ENCODE measurements at places on chromosomes 6 and 20.

DNA sequence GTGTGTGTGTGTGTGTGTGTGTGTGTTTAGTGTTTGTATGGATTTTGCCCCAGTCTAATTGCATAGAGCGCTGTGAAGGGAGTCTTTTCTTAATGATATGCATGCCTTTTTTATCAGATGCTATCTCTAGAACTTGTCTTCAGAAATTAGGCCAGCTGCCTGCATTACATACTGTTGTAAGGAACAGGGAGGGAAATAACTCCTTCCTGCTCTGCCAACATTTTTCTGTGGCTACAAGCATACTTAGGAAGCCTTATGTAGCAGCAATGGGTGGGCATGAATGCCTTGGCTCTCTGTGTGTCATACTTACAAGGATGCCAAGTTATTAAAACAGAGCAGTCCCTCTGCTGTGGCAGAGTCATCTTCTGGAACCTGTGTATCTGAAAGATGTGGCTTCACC, 8.0 kb upstream of the COL21A1 start:
- no peak for DNase-seq

DNA sequence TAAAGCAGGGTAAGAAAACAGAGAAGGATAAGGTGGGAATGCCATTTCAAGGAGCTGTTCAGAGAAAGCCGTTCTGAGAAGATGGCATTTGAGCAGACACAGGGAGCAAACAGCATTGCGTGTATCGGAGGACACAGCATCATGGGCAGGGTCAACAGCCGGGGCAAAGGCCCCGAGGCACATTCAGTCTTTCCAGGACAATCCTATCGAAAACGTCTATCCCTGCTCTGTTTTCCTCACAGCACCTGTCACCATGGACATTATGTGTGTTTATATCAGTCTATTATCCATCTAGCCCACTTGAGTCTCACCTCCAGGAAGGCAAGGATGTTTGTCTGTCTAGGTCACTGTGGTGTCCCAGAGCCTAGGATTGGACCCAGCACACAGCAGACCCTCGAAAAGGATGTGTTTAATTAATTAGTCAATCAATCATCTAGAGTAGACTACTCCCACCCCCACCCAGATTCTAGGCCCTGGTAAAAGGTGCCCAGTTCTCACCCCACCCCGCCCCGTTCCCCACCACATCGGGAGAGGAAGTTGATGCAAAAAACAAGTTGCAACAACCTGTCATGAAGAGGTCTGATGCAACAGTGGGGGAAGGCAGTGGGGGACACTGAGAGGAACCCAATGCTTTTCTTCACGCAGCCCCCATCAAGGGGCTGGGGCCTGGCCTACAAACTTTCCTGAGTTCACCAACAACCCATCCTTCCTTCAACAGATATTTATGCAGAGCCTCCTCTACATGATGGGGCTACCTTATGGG, 66.6 kb downstream of the PREX1 start:
- no peak for DNase-seq

DNA sequence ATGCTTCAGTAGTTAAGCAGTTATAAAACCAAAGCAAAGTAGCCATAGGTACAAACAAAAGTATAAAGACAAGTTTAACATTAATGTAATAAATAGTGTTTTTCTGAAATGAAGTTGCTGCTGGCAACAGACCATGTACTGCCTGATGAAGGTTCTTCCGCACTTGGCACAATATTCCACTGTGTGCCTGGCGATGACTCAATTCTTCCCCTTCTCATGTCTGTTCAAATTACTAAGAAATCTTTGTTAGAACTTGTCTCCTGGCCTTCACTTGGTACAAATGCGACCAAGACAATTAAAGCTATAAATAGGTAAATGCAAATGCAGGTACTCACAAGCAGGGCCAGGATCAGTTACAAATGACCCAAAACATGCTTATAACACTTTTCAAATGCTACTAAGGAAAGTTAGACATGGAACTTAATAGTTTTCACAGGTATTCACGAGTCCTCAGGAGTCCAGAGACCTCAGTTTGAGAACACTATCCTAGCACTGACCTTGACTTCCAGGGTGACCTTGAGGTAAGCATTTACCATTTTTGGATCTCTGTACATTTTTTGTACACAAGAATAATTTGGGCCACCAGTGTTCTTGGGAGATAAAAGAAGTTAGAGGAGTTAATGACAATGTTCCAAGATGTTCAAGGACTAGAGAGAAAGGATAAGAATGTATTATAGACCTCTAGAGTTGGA, 8.1 kb upstream of the DDR1 start:
- no peak for DNase-seq

DNA sequence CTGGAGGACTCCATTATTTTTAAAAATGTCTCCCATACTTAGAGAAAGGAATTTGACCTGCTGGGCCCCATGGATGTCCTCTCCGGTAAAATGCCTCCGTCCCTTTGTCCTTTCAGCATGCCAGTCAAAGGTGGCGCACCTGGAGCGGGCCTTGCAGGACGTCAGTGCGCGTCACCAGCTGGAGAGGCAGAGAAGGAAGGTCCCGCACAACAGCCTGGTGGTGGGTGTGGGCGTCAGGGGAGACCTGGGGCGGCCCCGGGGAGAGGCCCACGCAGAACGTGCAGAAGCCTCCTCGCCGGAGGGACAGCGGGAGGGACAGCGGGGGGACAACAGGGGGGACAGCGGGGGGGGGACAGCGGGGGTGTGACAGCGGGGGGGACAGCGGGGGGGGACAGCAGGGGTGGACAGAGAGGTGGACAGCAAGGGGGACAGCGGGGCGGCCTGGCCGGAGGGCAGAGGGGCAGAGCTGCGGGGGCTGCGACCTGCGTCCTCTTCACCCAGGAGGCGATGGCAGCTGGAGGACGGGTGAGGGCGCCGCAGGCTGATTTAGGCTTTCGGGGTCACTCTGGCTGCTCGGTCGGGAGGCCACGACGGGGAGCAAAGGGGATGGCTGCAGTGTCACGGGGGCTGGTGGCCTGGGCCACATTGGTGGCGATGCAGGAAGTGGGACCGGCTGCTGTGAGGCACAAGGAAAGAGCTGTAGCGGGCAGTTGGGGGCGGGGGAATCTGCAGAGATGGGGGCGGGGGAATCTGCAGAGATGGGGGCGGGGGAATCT, 859 bp upstream of the KIF25 start:
- DNase-seq, result no peak

- DNase-seq, result no peak
Observed at GRCh38 chr20:56202493-56203077, 45.9 kb upstream of the MC3R start.

DNA sequence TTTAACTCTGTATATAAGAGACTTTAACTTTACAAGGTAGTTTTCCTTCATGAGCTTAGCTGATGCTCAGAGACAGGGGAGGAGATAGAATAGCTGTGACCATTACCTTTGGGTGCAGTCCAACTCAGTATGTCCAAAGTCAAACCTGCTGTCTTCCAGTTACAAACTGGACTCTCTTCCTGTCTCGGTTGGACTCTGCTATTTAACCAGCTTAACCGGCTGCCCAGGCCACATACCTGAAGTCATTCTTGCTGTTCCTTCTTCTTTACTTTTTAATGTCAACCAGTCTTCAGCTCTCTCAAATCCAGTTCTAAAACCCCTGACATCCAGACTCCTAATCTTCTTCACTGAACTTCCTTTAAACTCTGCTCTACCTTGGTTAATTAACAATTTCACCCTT, 138.3 kb upstream of the TSHZ2 start:
- DNase-seq, result no peak

GRCh38 chr6:157133856-157134255, 189.5 kb downstream of the TMEM242 start:
- no peak for DNase-seq

GRCh38 chr6:163393923-163394322, 20.6 kb upstream of the QKI start:
- DNase-seq, result no peak

DNA sequence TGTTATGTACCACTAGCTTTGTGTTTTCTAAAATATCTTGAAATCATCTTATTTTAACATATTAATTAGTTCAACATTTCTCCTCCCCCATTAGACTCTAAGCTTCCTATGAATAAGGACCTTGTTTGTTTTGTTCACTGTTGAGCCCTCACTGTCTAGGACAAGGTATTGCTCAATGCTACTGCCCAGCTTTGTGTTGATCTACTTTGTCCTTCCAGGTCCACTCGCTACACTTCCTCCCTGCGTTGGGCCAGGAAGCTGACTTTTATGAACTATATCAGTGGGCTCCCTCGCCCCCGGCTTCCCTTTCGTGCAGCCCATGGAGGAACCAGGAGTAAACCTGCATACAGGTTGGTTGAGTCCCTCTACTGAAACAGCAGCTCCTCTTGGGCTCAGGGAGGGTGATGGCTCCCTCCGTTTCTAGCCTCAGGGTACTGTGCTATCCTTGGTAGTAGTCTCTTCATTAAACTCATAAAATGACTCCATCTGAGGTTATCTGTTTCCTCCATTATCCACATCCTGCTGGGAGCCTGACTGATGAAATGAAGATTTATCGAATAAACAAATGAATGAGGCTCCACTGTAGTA, 272.5 kb downstream of the CLIC5 start:
- DNase-seq, result no peak

- DNase-seq, result no peak
Observed at GRCh38 chr6:85107701-85108100, 342.2 kb upstream of the NT5E start.

GRCh38 chr6:167154895-167155294, 2.9 kb downstream of the GPR31 start:
- no peak for DNase-seq

- DNase-seq, result no peak
Observed at GRCh38 chr6:84329516-84329915, 102.1 kb upstream of the CEP162 start.

DNA sequence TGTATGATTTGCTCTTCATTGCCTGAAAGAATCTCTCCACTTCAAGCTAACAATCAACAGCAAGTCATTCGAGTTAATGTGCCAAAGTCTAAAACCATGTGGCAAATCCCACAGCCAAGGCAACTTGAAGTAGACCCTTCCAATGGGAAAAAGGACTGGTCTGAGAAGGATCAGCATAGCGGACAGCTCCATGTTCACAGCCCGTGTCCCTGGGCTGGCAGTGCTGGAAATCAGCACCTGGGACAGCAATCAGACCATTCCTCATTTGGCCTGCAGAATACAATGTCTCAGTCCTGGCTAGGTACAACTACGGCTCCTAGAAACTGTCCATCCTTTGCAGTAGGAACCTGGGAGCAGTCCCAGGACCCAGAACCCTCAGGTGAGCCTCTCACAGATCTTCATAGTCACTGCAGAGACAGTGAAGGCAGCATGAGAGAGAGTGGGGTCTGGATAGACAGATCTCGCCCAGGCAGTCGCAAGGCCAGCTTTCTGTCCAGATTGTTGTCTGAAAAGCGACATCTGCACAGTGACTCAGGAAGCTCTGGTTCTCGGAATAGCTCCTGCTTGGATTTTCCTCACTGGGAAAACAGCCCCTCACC, 1.1 kb downstream of the GJA10 start:
- DNase-seq, result no peak

DNA sequence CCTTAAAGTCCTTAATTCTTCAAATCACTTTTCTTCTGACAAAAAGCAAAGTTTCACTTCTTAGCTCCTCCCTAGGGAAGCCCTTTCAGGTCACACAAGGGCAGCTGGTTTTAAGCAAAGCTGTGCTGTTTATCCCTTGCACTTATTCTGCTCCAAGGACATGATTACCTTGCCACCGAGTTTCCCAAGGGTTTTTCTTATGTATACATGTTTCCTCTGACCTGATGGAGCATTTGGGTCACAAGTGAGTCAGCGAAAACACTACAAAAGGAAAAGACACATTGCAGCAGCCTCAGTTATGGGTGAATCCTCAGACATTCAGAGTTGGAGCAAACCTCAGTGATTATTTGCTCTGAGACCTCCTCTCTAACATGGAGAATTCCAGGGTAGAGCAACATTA, 26.6 kb upstream of the ILRUN start:
- no peak for DNase-seq

GRCh38 chr20:52751571-52751970, 220.6 kb upstream of the TSHZ2 start:
- no peak for DNase-seq

- DNase-seq, result no peak
Observed at GRCh38 chr6:100948381-100949133, 67.4 kb upstream of the ASCC3 start.

GRCh38 chr6:115838763-115839401, 221.8 kb downstream of the FRK start:
- DNase-seq, result no peak

DNA sequence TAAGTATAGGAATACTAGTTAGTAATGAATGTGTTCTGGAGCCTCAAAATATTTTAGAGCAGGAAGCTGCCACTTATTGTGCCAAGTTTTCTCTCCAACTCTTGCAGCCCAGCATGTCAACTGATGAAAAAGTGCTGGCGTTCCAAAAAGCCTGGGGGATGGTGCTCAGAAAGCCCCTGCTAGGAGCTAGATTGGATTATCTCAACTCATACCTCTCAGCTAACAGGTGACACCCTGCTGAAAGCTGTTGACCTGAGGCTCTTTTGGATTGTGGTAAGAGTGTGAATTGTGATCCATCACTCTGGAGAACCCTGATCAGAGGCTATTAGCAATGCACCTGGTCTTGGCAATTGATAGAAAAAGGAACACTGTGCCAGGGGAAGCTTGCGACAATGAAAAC, 580.4 kb downstream of the EYS start:
- DNase-seq, result no peak

GRCh38 chr6:6910734-6911295, 196.9 kb upstream of the RREB1 start:
- no peak for DNase-seq

- no peak for DNase-seq
Observed at GRCh38 chr20:46350201-46350985, 42.1 kb upstream of the CDH22 start.

GRCh38 chr20:14374196-14374595, 36.8 kb upstream of the FLRT3 start:
- DNase-seq, result no peak

- no peak for DNase-seq
Observed at GRCh38 chr6:11009353-11009752, 34.8 kb downstream of the ELOVL2 start.

DNA sequence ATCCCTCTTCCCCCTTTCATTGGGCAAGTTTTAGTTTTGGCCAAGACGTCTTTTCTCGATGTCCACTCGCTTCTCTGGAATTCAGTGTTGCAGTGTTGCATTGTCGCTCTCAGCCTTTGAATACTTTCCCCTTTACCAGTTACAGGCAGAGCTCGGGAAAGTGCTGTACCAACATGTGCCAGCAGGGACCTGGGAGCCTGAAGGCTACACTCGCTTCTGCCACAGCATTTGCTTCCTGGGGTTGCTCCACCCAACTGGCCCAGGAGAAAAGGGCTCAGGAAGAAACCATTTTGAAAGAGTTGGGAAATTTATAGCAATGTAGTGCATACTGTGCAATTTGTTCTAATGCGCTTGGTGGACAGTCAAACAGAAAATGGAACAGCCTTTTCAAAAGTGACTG, 78.6 kb downstream of the LINC00237 start:
- DNase-seq, result no peak

GRCh38 chr20:53828682-53829254, 235.1 kb upstream of the ZNF217 start:
- no peak for DNase-seq
